ENCODE measurements at places on chromosomes 5 and 9.

DNA sequence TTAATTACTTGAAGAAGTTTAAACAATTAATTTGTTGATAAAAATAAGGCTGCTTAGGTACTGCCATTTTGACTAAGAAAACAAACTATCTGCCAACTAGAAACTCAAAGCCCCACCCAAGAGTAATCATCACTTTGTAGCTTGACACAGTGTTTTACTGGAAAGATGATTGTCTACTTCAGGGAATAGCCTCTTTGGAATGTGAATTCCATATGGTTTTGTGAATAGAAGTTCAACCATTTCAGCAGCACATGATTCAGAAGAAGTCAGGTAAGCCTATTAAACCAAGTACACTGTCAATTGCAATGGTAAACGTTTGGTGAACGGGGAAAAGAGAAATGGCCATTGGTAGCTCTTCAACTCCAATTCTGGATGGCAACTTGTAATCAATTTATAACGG lies 55.2 kb downstream of the PLK2 start:
- no peak for DNase-seq

DNA sequence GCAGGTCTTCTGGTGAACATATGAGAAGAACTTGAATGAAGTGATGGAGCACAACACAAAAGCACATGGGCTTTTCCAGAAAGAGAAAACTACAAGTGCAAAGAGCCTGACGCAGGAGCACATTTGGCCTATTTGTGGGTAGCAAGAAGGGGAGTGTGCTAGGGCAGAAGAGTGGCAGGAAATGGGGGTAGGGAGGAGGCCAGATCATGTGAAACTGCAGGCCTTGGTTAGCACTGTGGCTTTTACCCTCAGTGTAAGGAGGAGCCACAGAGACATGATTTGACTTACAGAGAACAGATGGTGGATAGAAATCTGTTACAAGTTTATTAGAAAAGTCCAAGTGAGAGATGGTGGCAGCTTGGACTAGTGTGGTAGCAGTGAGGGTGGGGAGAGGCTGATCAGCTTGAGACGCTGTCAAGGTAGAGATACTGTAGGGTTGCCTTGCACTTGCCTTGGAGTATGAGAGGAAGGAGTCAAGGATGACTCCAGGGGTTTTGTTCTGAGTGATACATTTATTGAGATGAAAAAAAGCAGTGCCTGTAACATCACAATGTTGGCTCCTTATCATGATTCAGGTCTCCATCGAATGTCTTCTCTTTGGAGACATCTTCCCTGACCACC lies 126.7 kb downstream of the PPP2R2B start:
- DNase-seq, result no peak

DNA sequence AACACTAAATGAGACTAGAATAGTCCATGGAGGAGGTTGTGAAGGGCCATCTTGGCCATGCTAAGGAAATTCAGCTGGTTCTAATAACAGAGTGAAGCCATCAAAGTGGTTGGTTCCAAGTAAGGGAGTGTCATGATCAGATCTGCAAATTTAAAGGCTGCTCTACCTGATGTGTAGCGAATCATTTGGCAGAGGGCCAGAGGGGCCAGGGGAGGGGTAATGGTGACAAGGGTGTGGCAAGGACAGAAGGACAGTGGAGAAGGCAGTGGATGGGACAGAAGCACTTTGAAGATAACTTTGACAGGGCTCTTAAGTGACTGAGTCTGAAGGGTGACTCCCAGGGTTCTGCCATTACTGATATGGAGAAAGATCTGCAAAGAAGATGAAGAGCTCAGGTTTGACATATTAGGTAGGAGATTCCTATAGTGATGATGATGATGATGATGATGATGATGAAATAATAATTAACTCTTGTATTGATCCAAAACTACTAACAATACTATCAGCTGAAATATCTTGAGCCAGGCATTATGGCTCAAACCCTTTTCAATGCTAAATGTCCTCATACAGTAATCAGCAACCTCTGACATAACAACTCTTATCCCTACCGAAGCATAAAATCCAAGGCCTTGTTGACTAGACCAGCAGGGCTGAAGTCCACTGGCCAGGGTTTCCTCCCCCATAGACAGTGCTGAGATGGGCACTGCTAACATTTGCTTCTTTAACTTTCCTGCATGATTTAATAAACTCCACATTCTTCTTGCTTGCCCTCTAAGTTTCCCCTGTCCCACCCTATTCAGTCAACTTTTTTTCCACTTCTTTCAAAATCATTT lies 20.0 kb downstream of the KIAA1191 start:
- DNase-seq, result no peak

DNA sequence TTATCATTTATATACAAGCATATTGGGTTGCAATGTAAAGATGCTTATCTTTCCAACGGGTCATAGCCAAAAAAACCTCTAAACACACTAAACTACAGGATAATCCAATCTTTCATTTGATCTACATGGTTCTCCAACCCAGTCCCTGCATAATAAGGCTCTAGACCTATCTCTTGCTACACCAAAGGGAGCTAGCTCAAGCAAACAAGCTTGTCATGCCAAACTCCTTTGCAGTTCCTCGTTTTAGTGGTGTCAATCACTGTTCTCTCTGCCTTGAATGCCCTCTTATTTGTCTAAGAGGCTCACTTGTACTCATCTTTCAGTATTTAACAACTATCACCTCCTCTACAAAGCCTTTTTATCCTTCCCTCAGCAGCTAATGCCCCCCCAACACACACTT lies 5.6 kb downstream of the HOMER1 start:
- no peak for DNase-seq

DNA sequence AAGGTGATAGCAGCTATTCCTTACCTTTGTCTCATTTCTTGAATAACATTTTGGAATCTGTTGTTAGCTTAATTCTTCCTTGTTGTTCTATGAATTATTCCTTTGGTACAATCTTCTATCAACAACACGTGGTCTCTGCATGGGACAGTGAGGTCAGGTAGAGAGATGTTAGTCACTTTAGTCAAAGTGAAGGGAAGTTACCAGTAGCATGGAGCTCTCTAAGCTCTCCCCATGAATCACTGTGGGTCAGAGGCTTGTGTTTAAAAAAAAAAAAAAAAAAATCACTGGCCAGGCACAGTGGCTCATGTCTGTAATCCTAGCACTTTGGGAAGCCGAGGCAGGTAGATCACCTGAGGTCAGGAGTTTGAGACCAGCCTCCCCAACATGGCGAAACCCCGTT lies 116.0 kb downstream of the GOLPH3 start:
- no peak for DNase-seq

DNA sequence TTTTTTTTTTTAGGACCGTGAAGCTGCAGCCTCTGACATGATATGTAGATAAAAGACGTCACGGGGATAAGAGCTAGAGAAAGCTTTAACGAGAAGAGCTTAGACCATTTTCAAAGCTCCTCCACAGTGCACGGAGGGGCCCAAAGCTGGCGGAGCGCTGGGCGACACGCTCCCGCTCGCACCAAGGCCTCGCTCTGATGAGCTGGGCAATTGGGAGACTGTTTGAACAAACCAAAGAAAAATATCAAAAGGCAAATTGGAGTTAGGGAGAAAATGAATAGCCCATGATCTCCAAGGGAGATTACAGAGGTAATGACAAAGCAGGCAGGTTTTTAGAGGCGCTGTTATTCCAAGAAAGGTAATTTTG lies 179.4 kb downstream of the SREK1 start:
- no peak for DNase-seq

GRCh38 chr5:175897285-175897684 lies 25.9 kb downstream of the CPLX2 start:
- no peak for DNase-seq

DNA sequence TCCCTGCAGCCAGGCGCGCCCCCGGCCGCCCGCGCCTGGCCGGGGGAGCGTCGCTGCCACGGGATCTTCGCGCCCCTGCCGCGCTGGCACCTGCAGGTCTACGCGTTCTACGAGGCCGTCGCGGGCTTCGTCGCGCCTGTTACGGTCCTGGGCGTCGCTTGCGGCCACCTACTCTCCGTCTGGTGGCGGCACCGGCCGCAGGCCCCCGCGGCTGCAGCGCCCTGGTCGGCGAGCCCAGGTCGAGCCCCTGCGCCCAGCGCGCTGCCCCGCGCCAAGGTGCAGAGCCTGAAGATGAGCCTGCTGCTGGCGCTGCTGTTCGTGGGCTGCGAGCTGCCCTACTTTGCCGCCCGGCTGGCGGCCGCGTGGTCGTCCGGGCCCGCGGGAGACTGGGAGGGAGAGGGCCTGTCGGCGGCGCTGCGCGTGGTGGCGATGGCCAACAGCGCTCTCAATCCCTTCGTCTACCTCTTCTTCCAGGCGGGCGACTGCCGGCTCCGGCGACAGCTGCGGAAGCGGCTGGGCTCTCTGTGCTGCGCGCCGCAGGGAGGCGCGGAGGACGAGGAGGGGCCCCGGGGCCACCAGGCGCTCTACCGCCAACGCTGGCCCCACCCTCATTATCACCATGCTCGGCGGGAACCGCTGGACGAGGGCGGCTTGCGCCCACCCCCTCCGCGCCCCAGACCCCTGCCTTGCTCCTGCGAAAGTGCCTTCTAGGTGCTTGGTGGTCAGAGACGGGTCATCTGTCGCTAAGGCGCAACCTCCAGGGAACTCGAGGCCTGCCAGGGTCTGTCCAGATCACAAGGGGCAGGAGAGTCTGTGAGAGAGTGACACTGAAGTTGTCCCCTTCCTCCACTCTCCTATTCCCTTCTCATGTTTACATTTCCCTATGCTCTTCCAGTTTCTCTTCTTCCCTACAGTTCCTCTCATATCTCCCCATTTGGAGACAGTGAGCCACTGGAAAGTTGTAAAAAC lies 1.3 kb downstream of the GPR150 start:
- DNase-seq, result peak; percentile 47

DNA sequence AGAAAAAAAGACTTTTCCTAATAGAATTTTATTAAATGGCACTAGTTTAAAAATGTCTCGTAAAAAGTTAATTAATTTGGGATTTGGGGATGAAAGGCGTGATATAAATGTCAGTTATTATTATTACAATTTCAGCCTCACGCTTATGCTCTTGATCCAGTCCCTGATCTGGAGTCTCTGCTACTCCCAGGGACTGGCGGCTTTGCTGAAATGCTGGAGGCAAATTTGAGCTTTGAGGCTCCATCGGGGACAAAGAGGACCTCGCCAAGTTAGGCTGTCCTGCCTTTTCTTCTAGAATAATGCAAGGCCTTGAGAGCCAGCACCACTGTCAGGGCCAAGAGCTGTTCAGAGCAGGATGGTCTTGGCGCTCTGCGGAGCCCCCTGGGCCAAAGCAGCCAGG lies 69.7 kb downstream of the ZNF618 start:
- DNase-seq, result no peak

DNA sequence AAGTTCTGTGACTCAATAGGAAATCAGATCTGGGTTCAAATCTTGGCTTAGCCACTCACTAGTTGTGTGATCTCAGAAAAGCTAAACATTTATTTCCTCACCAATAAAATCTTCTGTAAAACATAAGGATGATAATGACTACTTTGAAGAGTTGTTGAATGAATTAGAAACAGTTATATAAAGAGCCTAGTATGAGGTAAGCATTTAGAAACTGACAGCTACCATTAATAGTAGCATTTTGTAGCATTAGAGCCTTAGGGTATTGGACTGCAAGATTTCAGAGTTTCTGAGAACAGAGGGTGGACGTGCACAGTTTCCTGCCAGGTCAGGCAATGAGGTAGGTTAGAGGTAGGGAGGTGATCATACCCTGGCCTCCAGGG lies 293.2 kb downstream of the CWC27 start:
- no peak for DNase-seq

DNA sequence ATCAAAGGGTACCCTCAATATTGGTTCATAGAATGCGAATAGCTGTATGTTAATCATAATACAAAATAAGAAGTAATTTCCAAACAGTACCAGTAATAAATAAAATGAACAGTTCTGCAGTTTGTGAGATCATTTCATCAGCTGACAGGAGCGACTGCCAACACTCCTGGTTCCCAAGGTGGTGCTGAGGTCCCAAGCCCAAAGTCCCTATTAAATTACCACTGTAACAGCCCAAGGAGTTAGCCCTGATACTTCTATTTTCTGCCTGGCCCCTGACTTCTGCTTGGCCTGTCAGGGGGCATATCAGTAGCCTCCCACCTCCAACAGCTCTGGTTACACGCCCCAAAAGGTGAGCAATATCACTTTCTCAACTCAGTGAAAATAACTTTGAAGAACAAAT lies 47.1 kb downstream of the ANKH start:
- DNase-seq, result no peak

DNA sequence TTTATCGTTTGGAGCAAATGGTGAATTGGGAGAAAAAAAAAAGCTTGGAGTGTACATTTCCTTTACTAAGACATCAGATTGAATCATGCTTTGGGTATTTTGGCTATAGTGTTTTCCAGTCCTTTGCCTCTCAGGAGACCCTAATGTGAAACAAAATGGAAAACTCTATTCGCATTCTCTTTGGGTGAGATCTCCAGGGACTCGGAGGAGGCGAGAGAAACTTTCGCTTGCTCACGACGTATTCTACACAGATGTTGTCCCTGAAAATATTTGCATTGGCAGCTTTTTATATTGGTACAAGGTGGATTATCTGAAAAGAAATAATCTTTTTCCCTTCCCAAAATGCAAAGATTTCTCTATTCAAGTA lies 1240.1 kb upstream of the WWC1 start:
- no peak for DNase-seq

GRCh38 chr9:75071530-75072122 lies 16.3 kb downstream of the NMRK1 start:
- peak; percentile 4 for DNase-seq

DNA sequence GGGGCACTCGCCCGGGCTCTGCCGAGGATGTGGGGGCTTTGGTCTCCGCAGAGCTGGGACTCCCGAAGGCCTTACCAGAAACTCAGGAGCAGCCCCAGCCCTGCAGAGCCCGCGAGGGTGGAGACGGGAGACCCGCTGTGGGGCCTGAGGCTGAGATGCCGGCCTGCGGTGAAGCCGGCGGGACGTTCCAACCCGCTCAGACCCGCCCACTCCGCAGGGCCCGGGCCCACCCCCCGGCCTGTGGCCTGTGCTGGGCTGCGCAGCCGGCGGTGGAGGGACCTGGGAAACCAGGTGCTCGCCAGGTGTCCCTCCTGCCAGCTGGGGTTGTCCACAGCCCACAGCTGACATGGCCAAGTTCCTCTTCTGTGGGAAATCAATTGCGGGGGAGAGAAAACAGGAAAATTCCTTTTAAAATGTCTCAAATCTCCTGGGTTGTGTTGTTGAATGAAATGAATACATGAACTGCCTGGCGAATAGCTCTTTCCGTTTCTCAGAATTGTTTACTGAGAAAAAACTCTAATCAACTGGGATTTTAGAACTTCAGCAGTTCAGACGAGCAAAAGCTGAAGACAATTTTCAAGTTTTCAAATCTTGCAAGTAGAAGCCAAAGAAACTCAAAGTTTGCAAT lies 49.0 kb upstream of the IRX4 start:
- DNase-seq, result no peak

DNA sequence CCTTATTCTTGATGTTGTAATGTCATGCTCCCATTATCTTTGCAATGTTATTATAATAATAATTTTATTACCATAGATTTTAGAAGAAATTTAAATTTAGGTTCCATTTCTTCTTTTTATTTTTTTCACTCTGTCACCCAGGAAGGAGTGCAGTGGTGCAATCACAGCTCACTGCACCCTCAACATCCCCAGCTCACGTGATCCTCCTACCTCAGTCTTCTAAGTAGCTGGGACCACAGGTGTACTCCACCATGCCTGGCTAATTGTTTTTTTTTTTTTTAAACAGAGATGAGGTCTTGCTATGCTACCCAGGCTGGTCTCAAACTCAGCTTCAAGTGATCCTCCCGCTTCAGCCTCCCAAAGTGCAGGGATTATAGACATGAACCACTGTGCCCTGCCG lies 11.9 kb downstream of the ZFR start:
- DNase-seq, result no peak
